ENCODE measurements at places on chromosomes 16 and 17. TPM values are rescaled to one million over a fixed set of nuclear protein-coding genes. Genes with fewer than 3 reads are reported as not detected.

DNA sequence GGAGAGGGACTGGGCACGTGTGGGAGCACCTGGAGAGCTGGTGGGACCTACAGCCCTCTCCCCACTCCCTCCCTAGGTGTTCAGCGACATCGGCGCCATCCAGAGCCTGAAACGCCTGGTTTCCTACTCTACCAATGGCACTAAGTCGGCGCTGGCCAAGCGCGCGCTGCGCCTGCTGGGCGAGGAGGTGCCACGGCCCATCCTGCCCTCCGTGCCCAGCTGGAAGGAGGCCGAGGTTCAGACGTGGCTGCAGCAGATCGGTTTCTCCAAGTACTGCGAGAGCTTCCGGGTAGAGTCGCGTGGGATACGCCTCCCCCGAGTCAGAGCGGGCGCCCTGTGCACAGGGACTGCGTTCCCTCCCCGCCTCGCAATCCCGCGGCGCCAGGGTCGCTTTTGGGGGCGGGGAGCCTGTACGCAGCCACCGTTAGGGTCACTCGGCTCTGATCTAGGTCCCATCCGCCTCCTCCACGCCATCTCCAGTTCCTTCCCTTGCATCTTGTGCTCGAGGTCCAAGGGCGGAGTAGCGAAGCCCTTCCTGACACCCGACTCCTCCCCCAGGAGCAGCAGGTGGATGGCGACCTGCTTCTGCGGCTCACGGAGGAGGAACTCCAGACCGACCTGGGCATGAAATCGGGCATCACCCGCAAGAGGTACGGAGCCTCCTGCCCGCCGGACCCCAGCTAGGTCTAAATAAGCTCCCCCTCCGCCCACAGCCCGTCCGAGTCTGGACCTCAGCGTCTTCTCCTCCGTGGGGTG, 13.0 kb downstream of the SARM1 start:
- peaks cover 2% of the 10 kb centered on the region for H3K4me1 ChIP-seq
- no peaks in the 10 kb centered on the region for H3K27me3 ChIP-seq
- peak overlapping the region; percentile 39 for H3K27ac ChIP-seq
- peak overlapping the region; percentile 40 for H3K4me3 ChIP-seq

GRCh38 chr16:21103941-21104860, 46.4 kb downstream of the DNAH3 start:
- no peak overlapping the region for H3K4me3 ChIP-seq
- H3K36me3 ChIP-seq = no peaks in the 10 kb centered on the region
- no peaks in the 10 kb centered on the region for H3K4me1 ChIP-seq
- H3K27me3 ChIP-seq = no peaks in the 10 kb centered on the region
- no peak overlapping the region for H3K27ac ChIP-seq
- no peak for DNase-seq

GRCh38 chr16:12095275-12096156, 119.0 kb downstream of the SNX29 start:
- H3K27me3 ChIP-seq = no peaks in the 10 kb centered on the region
- H3K4me1 ChIP-seq = peaks cover 8% of the 10 kb centered on the region
- H3K27ac ChIP-seq = no peak overlapping the region
- peak; percentile 62 for DNase-seq

DNA sequence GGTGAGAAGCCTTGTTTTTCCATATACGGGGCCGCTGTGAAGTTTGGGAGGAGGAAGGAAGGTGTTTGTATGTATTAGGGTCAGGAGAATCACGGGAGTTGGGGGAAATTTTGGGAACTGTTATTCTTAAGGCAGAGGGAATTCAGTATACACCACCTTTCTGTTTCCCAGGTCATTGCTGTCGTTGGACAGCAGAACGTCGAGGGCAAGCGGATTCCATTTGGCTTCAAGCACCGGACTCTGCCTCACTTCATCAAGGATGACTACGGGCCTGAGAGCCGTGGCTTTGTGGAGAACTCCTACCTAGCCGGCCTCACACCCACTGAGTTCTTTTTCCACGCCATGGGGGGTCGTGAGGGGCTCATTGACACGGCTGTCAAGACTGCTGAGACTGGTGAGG, 17.6 kb downstream of the POLR2A start:
- H3K36me3 ChIP-seq = peaks cover 26% of the 10 kb centered on the region
- no peak for DNase-seq
- H3K27ac ChIP-seq = no peak overlapping the region
- H3K4me1 ChIP-seq = no peaks in the 10 kb centered on the region

DNA sequence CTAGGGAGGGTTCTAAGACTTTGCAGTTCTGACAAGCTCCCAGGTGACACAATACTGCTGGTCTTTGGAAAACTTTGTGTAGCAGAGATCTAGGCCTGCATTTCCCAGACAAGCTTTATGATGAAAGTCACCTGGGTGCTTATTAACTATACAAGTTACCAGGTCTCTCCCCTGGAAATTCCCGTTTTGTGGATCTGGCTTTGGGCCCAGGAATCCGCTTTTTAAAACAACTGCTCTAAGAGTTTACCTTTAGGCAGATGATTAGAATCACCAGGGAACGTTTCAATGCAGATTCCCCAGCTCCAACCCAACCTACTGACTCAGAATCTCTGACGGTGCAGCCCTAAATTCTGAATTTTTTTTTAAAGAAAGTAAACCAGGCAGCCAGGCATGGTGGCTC, 36.3 kb downstream of the MYH3 start:
- H3K36me3 ChIP-seq = no peaks in the 10 kb centered on the region
- DNase-seq = peak; percentile 22
- no peak overlapping the region for H3K4me3 ChIP-seq
- no peaks in the 10 kb centered on the region for H3K27me3 ChIP-seq
- H3K27ac ChIP-seq = no peak overlapping the region
- no peaks in the 10 kb centered on the region for H3K4me1 ChIP-seq

C16orf92 gene
- total RNA-seq = not detected

SPATA32 gene
- total RNA-seq = 3.2 TPM

SPNS3 gene
- 0.50 TPM for total RNA-seq

SYT17 gene
- 24.3 TPM for total RNA-seq
